ENCODE measurements at places on chromosomes 4 and X.

DNA sequence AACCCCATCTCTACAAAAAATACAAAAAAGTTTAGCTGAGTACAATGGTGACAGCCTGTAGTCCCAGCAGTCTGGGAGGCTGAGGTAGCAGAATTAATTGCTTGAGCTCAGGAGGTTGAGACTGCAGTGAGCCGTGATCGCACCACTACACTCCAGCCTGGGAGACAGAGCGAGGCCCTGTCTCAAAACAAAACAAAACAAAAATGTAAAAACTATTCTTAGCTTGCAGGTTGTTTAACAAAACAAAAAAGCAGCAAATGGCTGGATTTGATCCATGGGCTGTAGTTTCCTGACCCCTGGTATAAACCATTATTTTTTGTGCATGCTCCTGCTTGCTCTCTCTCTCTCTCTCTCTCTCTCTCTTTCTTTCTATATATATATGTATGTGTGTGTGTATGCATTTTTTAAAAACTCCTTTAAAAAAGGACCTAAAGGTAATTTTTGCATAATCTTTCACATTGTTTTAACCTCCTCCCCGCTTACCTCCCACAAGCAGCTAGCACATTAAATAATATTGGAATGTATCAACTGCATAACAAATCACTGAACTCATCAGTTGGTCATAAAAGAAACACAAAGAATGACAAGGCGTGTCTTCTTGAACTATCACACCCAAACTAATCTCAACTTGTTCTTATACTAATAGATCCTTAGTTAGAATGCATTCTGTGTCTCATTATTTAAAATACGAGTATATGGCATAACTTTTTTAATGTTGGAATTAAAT lies 4.8 kb downstream of the AREG start:
- peak; percentile 69 for DNase-seq

DNA sequence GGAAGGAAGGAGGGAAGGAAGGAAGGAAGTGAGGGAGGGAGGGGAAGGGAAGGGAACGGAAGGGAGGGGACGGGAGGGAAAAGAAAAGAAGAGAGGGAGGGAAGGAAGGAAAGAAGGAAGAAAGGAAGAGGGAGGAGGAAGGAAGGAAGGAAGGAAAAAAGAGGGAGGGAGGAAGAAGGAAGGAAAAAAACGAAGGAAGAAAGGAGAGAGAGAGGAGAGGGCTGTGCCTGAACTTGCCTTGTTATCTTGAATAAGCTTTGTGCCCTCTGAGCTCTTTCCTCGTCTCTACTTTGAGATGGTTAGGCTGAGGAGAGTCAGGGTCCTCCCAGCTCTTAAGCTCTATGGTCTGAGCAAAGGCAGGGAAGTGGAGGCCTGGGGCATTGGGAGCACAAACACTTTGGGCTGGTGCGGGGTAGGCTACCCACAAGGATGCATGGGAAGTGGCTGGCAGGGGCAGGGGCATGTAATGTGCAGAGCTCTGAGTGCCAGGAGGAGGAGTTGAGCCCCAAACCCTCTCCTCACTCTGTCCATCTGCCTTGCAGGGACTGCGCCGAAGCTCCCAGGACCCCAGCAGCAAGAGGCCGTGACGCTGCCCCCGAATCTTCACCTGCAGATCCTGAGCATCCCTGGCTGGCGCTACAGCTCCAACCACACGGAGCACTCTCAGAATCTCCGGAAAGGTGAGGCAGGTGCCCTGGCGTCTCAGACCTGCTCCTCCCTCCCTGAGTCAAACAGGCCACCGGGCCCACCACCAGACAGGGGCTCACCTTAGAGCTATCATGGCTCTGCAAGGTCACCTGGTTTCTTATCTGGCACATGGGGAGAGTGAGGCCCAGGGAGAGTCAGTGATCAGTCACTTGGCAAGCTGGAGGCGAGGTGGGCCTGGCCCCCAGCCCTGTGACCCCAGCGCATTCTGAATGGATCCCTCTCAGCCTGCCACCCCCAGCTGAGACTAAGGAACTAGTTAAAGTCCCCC lies 26.5 kb upstream of the MRFAP1 start:
- DNase-seq, result no peak

DNA sequence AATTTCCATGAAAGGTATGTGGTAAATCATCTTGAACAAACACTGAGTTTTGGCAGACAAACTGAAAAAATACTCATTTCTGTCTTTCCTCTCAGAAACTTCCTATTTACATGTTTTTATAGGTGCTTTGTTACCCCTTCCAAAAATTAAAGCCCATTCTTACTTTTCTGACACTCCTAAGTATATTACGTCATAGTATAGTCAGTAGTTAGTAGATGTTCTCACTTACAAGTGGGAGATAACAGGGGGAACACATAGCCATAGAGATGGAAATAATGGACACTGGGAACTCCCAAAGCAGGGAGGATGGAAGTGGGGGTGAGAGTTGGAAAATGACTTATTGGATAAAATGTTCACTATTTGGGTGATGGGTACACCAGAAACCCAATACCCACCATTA lies 28.8 kb downstream of the TXK start:
- DNase-seq, result no peak

DNA sequence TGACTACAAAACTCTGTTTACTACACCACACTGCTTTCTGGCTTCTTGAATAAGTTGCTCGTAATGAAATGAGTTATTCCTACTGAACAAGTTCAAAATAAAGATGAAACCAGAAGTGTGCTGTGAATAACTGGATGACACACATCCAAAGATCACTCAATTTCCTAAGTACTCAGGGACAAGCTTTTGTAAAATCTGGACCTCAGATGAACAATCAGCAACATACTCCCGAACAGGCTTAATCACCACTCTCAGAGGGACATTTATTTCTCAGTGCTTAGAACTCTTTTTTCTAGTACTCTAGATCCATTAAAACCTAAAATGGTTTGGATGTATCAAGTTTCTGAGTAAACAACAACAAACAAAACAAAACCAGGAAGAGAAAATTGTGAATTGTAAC lies 61.5 kb upstream of the EXOC1L start:
- no peak for DNase-seq

GRCh38 chrX:155819966-155820491 lies 61.1 kb upstream of the VAMP7 start:
- DNase-seq, result peak; percentile 88

- no peak for DNase-seq
These were observed 86.2 kb upstream of the BLTP1 start for GRCh38 chr4:122065915-122066314.

DNA sequence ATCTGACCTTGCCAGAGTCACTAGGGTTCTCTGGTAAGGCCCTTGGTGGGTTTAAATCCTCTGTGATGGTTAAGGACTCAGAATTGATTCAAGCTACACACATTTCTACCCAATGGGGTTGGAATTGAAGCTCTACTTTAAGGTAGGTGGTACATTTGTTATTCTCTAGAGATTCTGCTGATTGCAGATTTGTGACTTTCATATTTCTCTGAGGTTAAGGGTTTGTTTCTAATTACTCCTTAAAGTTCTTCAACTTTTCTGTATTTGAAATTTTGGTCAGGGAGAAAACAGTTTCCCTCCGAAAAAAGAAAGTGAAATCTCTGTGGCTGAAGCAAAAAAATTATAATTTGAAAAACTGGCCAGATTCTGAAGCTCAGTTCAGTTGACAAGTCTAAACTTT lies 25.8 kb upstream of the USP46 start:
- no peak for DNase-seq

DNA sequence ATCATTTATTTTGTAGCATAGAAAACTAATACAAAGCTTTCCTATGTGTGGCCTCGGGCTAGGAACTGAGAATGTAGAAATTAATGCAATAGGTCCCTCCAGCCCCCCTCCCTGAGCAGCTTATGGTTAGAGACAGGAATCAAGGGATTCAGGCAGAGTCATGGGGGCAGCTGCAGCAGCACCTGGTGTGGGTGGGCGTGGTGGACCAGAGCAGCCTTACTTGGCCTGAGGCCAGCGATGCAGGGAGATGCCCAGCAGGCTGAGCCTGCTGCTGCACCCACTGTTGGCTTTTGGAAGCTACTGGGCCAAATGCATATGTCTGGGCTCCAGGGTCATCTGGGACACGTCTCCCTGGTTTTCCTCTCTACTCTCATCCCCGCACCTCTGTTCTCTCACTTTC lies 74.0 kb downstream of the STK32B start:
- DNase-seq, result no peak

GRCh38 chr4:84681486-84682274 lies 98.8 kb downstream of the CDS1 start:
- peak; percentile 58 for DNase-seq

DNA sequence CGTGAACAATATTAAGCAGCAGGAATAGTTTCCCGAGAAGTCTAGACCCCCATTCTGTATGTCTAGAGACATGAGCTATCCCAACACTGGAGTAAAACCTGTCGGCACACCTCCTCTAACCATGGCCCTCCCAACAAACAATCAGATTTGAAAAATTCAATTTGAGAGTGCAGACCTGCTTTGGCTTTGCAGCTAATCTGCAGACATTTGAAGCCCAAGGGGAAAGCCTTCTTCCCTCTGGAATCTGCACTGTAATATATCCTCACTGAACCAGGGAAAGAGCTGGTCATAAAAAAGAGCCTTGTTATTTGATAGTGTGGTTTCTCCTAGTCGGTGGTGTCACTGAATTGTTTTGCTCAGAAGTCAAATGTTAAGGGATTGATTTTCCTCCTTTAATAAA lies 44.6 kb upstream of the KLHL34 start:
- DNase-seq, result no peak

GRCh38 chrX:55524487-55524886 lies 34.8 kb upstream of the USP51 start:
- DNase-seq, result no peak

GRCh38 chr4:151983854-151984253 lies 223.0 kb upstream of the GATB start:
- no peak for DNase-seq

DNA sequence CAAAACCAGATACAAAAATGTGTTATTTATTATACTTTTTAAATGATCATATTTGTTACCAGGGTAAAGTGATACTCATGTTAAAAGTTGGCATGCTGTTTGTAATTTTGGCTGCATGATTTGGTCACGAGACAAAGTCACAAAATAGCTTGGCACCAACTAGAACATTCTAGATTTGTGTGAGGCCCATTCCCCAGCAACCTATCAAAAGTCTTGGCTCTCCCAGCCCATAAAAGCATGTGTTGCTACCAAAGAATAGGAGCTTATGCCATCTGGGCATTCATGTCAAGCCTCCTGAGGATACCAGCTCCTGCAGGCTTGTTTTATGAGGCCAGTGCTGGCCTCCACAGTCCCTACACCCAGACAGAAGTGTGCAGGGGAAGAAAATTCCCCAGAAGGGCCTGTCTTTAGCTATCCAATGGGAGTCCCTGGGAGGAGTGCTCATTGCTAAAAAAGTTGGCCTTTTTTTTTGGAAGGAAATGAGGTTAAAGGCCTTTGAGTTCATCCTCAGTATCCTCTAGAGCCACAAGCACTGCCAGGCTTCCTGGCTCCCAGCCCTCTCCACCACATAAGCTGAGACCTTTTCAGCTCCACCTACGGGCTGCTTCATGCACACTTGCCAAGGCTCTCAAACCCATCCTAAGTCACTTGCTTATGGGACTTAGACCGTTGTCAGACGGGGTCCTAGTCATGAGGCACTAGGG lies 211.9 kb upstream of the EOLA2 start:
- DNase-seq, result no peak
